AG20443 (cell line): ENCODE measurements at places on chromosomes 1 and 21.
A peak's percentile ranks its signal among the peaks of the same experiment; 100 is the strongest.

DNA sequence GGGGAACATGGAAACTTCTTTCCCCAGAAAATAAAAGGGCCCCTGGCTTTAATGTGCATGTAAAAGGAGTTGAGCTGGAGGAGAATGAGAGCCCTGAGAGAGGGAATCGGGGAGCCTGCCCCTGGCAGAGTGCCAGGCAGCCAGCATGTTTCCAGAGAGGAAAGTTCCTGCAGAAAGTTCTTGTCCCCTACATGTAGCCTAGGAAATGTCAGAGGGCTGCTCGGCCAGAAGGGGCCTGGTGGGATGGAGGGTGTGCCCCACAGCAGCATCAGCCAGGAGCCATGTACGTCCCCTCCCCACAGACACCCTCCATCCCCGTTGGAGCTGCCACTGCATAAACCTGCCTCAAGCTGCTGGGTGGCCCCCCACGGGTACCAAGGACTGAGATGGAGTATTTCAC is 5.4 kb upstream of the PRELP start:
- DNase-seq, result no peak

GRCh38 chr1:11617314-11617713 is 36.9 kb downstream of the FBXO2 start:
- DNase-seq, result no peak

DNA sequence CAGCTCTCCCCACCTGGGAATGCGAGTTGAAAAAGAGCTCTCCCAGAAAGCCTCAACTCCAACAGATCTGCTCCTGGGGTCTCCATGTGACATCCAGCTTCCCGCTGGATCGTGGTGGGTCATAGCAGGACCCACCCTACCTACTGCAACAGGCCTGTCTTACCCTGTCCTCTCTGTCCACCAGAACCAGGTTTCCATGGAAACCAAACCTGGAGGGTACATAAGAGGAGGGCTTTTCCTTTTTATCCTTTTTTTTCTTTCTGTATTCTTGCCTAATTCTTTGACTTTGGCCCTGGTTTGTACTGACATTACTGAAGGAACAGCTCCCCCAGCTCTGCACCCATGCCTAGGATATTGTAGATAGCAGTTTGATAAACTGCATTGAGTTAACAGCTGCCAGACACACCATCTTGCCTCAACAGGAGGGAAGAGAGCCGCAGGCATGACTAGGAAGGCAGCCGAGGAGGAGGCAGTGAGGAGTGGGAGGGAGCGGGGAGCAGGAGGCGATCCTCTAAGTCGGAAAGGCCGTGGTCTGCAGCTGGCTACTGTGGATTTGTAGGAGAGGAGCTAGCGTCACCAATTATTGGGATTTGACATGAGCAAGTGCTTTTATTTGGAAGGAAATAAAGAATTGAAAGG is 9.7 kb upstream of the FMOD start:
- no peak for DNase-seq

DNA sequence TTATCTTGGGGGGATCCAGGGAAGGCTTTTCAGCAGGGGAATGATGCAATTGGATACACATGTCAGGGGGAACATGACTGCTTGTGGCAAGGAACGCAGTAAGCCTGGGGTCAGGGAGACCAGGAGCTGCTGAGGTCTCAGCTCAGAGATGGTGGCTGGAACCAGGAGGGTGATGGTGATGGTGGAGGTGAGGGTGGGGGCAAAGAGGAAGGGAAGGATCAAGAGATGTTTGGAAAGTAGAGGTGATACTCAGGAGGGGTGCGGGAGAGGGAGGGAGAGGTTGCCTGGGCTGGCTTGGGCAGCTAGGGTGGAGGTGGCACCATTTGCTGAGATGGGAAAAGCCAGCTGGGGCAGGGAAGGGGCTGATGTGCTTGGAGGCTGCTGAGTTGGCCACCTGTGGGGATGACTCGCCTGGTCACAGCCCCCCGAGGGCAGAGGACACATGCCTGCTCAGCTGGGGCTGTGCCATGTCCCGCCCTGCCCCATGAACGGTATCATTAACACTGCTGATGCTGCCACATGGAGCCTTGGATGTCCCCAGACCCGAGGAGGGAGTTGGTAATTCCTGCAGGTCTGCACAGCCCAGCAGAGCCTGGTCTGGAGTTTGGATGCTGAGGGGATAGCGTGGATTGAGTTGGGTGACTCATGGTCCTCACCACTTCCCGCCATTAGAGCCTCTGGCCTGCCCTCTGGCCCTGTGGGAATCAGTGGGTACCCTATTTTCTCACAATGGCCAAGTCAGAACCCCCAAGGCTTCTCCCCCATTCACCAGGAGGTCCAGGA is 6.3 kb upstream of the PADI1 start:
- DNase-seq, result no peak

- no peak for DNase-seq
These were observed 124.3 kb downstream of the HMGB4 start for GRCh38 chr1:33988161-33988560.

- DNase-seq, result no peak
These were observed 33.0 kb downstream of the GBP6 start for GRCh38 chr1:89396902-89397301.

DNA sequence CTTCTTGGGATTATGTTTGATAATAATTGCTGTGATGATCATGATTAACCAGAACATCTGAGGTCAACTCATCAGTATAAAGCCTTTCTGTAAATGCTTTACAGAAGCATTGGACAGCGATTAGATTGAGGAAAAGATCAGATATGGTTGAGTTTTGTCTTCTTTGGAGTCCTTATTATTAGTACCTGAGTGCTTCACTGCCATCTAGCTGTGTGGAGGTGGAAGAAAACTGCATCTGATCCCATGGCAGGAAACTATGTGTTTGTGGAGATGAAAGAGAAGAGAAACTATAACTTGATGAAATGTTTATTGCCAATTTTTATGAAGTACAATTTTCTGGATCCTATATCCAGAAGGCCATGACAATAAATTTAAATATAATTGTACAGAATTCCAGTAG is 11.4 kb downstream of the FLG2 start:
- DNase-seq, result no peak

- DNase-seq, result peak; percentile 69
These were observed 5.5 kb upstream of the AGTRAP start for GRCh38 chr1:11730429-11730891.

DNA sequence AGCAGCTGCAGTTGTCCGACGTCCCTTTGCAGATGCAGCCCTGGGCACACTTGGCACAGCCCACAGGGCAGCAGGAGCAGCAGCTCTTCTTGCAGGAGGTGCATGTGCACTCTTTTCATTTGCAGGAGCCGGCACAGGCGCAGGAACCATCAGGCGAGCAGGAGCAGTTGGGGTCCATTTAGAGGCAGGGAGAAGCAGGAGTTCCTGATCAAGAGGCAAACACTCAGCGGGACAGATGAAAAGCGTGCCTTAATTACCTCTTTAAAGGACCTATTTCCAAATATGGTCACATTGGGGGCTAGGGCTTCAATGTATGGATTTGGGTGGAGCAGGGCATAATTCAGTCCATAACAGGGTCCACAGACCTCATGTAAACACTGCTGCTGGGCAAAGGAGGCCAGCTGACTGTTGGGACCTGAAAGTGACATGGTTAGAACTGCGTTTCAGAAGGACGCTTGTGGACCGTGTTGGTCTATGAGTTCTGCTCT is 4.3 kb upstream of the CPLANE2 start:
- no peak for DNase-seq

GRCh38 chr21:43338951-43339350 is 88.0 kb downstream of the SIK1 start:
- no peak for DNase-seq

- DNase-seq, result no peak
These were observed 92.4 kb downstream of the ADAMTS1 start for GRCh38 chr21:26752849-26753248.

- DNase-seq, result no peak
These were observed 56.1 kb downstream of the ATP2B4 start for GRCh38 chr1:203682473-203683383.

DNA sequence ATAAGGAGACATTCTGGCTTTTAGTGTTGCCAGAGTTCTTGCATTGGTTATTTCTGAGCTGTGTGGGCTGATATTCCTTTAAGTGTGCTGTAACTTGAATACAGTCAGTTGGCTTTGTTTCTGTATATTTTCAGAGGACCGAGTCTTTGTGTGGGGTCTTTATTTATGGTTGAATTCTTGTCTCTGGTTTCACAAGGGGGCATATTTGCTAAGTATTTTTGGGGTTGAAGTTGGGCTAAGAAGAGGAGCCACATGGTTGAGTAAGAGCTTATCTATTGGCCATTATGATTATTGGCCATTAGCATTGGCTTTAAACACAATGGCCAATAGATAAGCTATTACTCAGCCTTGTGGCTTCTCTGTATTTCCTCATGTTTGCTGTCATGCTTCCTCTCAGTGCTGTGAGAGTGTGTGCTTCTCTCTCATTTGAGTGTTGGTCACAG is 26.3 kb upstream of the PTGFR start:
- no peak for DNase-seq

DNA sequence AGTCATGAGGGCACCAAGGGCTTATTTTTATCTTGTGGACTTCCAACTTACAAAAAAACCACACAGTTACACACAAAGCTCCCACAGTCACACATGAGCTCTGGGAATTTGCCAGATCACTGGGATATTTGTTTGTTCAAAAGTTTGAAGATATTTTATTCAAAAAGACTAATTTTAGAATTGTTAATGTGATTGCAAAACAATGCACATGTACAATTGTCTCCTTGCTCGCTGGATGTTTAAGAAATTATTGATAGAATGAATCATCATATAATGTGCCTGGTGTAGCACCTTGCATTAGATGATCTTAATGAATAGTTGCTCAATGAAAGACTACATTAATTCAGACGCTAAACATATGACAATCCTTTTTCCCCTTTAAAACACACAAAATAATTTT is 570.3 kb downstream of the LMO4 start:
- no peak for DNase-seq

- no peak for DNase-seq
These were observed 77.2 kb downstream of the AK4 start for GRCh38 chr1:65225179-65225578.

DNA sequence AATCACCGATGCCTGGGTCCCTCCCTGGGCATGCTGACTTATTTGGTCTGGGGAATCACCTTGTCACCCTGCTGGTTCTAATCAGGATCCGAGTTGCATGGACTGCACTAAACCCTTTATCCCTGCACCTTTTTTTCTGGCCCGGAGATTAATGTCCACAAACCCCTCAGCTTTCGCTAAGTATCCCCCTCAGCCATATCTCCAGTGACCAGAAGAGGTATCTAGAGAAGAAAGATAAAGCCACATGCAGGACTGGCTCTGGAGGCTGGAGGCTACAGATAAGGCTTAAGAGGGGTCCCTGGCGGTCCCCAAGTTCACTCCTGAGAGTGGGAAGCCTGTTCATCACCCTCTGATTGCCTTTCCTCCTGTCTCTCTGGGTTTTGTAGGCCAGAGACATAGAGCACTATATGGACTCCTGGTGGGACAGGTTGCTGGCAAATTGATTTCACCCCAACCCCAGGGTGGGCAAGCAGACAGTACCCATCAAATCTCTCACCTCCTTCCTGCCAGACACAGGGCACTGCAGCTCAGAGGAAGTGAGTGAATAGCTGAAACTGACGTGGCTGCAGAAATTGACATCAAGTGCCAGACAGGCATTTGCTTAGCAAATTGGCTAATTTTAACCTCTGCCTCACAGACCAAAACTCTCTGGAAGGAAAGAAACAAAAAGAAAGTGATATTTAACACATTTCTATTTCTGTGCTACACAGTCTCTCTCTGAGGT is 38.8 kb downstream of the HMGB4 start:
- DNase-seq, result peak; percentile 29

- no peak for DNase-seq
These were observed 7.9 kb upstream of the ZSCAN20 start for GRCh38 chr1:33464552-33464951.

- peak; percentile 56 for DNase-seq
These were observed 207.5 kb downstream of the KCNK2 start for GRCh38 chr1:215290018-215290417.

- DNase-seq, result no peak
These were observed 107.2 kb downstream of the RABGAP1L start for GRCh38 chr1:174266476-174266875.

DNA sequence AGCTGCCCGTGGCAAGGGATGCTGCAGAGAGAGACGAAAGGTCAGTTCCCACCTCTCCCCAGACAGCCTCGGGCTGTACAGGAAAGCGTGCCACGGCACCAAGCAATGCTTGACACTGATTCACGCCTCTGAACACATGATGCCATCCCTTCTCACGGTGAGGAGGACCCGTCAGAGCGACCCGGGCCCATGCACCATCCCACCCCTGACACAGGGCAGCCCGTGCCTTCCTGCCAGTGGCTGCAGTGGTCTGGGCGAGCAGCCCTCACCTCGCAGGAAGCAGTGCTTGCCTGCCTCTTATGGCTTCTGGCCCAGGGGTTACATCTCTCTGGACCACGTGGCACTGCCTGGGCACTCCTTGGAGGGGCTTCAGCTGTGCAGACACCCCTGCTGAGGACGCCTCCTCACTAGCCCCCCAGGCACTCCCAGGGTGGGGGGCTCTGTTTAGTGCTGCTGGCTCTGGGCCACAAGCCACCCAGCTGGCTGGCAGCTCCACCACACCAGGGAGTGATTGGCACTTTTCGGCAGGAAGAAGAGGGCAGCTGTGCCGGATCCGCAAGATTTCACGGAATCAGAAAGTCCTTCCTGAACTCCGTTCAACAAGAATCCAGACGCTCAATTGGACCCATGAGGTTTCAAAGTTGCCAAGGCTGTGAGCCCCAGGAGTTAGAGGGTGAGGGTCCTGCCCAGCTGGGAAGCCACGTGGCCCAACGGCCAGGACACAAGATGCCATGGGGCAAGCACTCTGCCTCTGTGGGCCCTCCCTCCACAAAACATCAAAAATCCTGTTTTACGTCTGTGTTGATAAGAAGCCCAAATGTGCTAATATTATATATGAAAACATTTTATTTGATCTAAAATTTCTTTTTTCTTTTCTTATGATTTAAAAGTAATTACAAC is 34.8 kb upstream of the SLC19A1 start:
- no peak for DNase-seq

DNA sequence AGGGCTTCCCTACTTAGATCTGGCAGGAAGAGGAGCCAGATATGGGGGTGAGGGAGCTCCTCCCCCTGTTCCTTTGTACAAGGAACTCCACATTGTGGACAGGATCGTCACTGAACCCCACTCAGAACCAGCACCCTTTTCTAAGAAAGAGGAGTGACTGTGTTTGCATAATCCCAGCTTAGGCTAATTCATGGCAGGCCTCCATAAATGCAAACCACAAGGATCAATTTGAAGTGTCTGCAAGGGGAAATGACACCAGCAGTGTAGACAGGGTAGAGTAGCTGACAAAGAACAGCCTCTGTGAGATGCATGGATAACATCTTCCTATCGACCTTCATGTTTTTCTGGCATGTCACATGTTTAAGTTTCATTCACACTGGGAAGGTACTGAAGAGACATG is 11.7 kb downstream of the MX1 start:
- DNase-seq, result no peak

- DNase-seq, result no peak
These were observed 29.6 kb upstream of the RGS1 start for GRCh38 chr1:192545896-192546521.

- no peak for DNase-seq
These were observed 112.3 kb upstream of the PRDX6 start for GRCh38 chr1:173364827-173365226.

- peak; percentile 100 for DNase-seq
These were observed at the start of gene EXOSC10 for GRCh38 chr1:11099310-11100148. Gene EXOSC10 (minus strand): TSS chr1:11099869. CDS start chr1:11099831, 38 bp downstream.
